GM23248 (cell line): ENCODE measurements at places on chromosomes 3 and 15.

DNA sequence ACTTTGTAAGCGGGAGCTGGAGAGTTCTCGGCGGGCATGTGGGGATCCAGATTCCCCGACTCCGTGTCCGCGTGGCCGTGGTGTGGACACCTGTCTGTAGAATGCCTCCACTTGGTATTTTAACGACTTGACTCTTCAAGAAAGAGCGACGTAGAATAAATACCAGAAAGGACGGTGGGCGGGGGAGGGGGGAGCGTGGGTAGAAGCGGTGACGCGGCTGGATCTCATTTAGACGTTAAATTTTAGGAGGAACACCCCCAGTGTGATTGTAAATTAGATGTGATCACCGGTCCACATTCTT lies 620 bp upstream of the PYGO1 start:
- DNase-seq: no peak

- DNase-seq: no peak
These were observed 783.0 kb upstream of the ARPP21 start for GRCh38 chr3:34856081-34856947.

DNA sequence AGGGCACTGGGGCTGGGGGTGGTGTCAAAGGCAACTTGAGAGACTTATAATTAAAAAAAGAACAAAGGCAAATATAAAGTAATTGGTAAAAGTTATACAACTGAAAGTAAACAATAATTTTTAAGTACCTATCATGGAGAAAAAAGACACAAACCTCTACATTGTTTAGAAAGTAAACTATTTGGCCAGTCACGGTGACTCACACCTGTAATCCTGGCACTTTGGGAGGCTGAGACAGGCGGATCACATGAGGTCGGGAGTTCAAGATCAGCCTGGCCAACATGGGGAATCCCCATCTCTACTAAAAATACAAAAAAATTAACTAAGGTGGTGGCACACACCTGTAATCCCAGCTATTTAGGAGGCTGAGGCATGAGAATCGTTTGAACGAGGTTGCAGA lies 25.8 kb downstream of the RPSA start:
- DNase-seq: no peak

DNA sequence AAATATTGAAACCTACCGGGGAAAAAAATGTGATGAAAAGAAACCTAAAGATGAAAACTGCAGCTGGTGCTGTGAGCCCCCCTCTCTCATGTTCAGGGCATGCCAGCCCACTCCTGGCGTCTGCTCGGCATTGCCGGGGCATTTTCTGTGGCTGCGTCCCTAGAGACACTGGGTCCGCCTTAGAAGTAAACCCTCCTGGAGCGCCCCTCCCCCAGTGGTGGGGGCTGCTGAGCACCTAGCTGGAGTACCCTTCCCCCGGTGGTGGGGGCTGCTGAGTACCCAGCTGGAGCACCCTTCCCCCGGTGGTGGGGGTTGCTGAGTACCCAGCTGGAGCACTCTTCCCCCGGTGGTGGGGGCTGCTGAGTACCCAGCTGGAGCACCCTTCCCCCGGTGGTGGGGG lies 24.5 kb upstream of the GABRA5 start:
- no peak for DNase-seq

DNA sequence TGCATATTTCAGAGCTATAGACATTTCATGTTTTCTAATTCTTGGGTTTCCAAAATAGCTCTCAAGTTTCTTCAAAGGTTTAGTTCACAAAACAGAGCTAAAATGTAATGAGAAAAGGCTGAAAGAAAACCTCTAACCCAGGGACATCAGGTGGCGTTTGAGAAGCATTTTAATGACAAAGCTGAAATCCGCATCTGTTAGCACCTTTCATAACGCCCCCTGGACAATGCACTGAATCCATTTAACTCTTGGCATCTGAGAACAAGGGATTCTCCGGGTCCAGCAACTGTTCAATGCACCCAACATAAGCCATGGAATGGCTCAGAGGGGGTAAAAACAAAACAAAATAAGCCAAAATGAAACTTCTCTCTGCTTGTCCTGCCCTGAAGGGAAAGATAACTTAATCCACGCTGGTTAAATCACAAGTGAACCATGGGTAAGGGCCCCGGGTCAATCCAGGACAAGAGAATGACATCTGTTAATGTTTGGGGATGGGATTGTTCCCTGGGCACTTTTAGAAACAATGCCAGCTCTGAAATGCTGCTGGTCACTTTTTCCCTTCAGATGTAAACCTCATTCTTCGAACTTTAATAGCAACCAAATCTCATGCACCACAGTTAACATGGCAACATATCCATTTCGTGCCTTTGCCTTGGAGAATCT lies 466.2 kb upstream of the ADAMTS9 start:
- no peak for DNase-seq

DNA sequence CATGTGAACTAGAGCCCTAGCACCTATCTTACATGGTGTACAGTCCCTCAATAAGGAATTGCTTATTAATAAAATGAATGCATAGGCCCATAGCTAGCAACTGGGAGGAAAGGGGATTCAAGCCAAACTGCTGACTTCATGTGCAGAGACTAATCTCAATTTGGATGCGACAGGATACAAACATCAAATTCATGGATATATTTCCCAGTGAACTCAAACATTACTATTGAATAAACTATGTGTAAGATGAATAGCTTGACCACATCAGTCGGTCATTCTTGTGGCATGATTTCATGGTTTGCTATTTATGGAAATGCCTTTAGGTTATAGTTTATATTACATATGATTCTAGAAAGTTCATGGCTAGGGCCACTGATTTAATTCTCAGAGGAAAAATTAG lies 268.6 kb upstream of the SLITRK3 start:
- peak; percentile 4 for DNase-seq

GRCh38 chr3:116118475-116119169 lies 326.7 kb downstream of the LSAMP start:
- DNase-seq: no peak

GRCh38 chr3:40992023-40992422 lies 207.3 kb upstream of the CTNNB1 start:
- no peak for DNase-seq

- no peak for DNase-seq
These were observed 535.1 kb upstream of the CCDC54 start for GRCh38 chr3:106842151-106842550.

DNA sequence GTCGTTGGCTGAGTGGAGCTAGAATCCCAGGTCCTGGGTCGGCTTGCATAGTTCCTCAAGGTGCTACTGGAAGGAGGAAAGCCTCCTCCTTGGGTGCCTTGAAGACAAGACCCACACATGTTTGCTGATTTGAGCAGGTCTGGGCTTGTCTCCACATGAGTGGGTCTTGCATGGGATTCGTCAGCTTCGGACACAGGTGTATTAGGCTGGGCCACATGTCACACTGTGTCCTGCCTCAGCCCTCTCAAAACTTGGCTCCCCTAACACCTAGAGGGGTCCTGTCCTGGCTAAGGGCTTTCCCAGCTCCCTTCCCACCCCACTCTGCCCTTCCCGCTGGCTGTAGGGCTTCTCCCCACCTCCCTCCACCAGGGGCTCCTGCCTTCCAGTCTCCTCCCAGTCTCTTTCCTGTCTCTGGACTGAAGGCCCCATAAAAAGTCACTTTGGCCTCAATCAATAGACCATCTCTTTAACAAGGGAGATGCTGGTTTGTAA lies 73.0 kb upstream of the ADPGK start:
- DNase-seq: no peak

GRCh38 chr3:185490241-185490640 lies 8.6 kb downstream of the TMEM41A start:
- DNase-seq: no peak

DNA sequence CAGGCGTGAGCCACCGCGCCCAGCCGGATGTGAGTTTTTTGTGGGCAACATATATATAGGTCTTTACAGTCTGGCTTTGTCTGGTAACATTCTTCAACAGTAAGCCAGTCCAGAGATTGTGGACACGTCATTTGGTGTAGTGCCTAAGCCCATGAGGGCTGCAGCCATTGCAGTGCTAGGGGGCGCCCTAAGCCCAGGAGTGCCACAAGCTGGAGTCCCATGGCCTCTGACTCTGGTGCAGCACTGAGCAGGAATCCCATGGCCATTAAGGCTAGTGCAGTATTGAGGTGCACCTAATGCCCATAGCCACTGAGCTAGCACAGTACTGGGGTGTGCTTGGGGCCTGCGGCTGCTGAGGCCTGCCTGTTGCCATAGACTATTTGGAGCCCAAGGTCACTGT lies 136.4 kb upstream of the NDN start:
- DNase-seq: no peak

DNA sequence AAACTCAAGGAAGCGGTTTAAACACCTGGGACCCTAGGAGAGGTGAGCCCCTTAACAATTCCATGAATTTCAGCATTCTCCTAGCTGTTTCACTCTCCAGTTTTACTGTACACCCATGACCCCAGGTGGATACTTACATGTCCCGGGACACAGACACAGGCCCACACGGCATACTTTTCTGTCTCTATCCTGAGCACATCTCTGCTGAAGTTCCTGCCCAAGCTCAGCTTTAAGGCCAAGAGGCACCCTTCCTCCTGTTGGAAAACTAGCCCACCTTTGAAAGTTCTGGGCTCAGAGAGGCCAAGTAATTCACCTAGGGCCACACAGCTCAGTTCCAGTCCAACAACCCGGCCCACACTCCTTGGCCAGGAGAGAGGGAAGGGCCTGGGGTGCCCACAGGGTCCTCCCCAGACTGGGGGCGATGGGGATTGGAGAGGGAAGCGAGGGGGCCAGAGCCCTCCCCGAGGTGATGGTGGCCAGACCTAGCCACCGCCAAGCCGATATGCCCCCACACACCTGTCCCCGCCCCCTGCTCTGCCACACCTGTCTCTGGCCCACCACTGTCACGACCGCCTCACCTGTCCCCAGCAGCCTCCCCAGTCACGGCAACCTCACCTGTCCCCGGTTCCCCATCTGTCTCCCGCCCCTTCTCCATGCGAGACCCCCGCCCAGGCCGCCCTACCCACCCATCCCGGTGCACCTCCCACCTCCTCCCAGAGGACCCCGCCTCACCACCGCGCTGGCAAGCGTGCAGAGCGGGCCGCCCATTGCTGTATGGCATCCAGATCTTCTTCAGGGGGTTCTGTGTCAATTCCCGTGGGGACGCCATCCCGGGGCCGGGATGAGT lies 431 bp downstream of the PFKFB4 start:
- no peak for DNase-seq

- peak; percentile 0 for DNase-seq
These were observed 165.7 kb upstream of the ADAMTS9 start for GRCh38 chr3:64853456-64853855.
